ENCODE measurements at places on chromosomes 6 and 20.

- no peak for DNase-seq
These were observed 4.4 kb downstream of the ANKRD60 start for GRCh38 chr20:58224097-58224496.

DNA sequence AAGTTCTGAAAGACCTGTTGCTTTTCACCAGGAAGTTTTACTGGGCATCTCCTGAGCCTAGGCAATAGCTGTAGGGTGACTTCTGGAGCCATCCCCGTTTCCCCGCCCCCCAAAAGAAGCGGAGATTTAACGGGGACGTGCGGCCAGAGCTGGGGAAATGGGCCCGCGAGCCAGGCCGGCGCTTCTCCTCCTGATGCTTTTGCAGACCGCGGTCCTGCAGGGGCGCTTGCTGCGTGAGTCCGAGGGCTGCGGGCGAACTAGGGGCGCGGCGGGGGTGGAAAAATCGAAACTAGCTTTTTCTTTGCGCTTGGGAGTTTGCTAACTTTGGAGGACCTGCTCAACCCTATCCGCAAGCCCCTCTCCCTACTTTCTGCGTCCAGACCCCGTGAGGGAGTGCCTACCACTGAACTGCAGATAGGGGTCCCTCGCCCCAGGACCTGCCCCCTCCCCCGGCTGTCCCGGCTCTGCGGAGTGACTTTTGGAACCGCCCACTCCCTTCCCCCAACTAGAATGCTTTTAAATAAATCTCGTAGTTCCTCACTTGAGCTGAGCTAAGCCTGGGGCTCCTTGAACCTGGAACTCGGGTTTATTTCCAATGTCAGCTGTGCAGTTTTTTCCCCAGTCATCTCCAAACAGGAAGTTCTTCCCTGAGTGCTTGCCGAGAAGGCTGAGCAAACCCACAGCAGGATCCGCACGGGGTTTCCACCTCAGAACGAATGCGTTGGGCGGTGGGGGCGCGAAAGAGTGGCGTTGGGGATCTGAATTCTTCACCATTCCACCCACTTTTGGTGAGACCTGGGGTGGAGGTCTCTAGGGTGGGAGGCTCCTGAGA lies at the start of gene HFE:
Gene HFE, plus strand, starts transcription at position 146 of the 832 bp plus-strand sequence. Its CDS starts 12 bp downstream, at position 158.
- peak; percentile 45 for DNase-seq

- no peak for DNase-seq
These were observed 15.1 kb downstream of the RTN4IP1 start for GRCh38 chr6:106614166-106614565.

- DNase-seq, result no peak
These were observed 152.1 kb upstream of the STMND1 start for GRCh38 chr6:16949716-16950115.

GRCh38 chr6:26597821-26598220 lies 1.1 kb downstream of the ABT1 start:
- no peak for DNase-seq

GRCh38 chr6:30981942-30982772 lies 1.4 kb upstream of the MUC21 start:
- no peak for DNase-seq

GRCh38 chr6:50868466-50868865 lies 49.8 kb downstream of the TFAP2B start:
- no peak for DNase-seq

- DNase-seq, result no peak
These were observed 560.1 kb downstream of the UTRN start for GRCh38 chr6:144845186-144845585.

DNA sequence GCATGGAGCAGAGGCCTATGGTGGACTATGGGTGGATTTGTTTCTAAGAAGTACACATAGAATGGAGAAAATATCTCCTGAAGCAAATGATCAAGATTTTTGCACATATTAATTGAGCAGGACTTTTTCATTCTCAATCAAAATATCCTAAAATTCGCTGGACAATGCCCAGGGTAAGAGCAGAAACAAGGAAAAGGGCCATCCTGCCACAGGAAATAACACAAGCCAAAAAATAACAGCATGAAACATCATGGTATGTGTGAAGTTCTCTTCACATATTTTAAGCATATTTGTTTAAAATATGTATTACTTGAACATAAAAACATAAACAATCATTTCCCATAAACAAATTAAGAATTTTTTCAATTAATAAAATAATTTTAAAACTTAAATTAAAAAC lies 868.9 kb downstream of the EPHA7 start:
- no peak for DNase-seq

DNA sequence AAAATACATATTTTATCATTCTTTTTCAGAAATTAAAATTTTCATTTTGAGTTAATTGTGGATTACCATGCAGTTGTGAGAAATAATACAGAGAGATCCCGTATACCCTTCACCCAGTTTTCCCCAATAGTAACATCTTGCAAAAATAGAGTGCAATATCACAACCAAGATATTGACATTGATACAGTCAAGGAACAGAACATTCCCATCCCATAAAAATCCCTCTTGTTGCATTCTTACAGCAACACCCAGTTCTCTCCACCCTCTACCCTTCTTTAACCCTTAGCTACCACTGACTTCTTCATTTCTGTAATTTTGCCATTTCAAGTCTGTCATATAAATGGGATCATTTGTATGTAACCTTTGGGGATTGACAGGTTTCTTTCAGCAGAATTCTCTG lies 6.9 kb upstream of the AKAP12 start:
- no peak for DNase-seq

GRCh38 chr6:168410035-168410434 lies 30.9 kb upstream of the SMOC2 start:
- no peak for DNase-seq

DNA sequence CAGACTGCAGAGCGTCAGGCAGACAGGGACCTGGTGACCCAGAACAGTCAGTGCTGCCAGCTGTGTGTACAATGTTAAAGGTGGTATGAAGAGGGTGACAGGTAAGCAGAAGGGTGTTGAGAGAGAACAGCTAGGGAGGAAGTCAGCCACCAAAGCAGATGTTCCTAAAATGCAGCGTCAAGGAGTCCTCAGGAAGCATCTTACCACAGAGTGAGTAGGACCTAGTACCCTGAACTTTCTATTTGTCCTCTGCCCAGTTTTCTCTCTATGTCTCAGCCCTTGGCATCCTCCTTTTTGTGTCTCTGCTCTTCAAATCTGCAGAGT lies 14.2 kb downstream of the STMND1 start:
- no peak for DNase-seq

DNA sequence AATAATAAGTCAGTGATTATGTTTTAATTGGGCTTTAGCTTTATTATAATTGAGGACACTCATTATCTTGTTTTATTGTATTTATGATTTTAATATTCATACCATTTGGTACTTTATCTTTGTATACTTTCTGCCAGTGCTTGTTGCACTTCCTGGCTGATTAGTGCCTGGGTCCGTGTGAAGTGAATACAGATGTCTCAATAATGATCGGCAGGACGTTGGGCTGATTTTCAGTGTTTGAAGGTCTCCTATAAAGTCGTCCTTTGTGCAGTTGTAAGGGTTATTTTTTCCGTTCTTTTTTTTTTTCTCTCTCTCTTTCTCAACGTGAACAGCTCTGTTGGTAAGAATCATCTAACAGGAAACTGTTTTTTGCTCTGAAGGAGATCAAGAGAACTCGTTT lies 450.0 kb upstream of the POU3F2 start:
- no peak for DNase-seq

DNA sequence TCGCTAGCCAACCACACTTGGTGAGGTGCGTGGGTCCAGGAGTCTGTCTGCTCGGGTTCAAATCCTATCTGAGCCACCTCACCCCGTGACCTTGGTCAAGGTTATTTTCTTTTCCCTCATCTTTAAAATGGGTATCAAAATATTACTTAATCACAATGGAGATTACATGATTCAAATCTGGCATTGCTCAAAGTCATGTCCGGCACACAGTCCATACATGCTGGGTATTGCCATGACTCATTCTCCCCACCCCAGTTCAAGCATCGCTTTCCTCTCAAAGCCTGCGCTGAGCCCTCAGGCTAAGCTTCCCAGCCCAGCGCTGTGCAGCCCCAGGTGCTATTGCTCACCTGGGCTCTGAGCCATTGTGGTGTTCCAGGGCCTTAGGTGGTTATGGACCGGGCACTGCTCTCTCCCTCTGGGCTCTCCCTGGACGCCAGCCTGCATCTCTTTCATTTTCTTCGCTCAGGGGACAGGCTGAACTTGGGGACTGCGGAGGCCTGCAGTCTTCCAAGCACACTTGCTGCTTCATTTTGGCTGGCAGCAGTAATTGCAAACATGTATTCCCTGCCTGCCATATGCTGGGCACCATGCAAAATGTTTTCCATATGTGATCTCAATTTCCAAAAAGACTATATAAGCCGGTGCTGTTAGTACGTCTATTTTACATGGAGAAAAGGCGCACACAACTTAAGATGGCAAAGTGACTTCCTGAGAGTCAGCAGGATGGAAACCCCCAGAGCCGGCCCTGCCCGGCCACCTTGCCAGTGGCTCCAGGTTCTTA lies 27.3 kb downstream of the WRNIP1 start:
- DNase-seq, result no peak

- DNase-seq, result no peak
These were observed 295.7 kb downstream of the CDC5L start for GRCh38 chr6:44682987-44683779.

DNA sequence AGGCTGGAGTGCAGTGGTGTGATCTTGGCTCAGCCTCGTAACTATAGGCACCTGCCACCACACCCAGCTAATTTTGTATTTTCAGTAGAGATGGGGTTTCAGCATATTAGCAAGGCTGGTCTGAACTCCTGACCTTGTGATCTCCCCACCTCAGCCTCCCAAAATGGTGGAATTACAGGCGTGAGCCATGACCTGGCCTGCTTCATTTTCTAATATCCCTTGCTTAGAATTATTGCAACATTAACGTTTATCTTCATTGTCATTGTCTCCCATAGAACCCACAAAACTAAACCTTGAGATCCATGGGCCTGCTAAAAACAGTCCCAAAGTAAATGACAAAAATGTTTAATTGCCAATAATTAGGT lies 6.1 kb downstream of the EEF1A1 start:
- DNase-seq, result no peak

DNA sequence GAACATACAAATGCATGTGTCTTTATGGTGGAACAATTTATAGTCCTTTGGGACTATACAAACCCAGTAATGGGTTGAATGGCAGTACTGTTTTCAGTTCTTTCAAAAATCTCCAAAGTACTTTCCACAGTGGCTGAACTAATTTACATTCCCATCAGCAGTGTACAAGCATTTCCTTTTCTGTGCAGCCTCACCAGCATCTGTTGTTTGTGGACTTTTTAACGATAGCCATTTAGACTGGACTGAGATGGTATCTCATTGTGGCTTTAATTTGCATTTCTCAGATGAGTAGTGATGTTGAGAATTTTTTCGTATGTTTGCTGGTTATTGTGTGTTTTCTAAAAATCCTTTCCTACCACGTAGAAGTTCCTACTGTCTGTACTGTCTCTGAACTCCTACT lies 327.2 kb upstream of the ZFP64 start:
- DNase-seq, result no peak

- peak; percentile 77 for DNase-seq
These were observed 174.4 kb upstream of the RIN2 start for GRCh38 chr20:19583532-19584175.

GRCh38 chr6:117930645-117931044 lies 23.6 kb downstream of the SLC35F1 start:
- DNase-seq, result no peak

DNA sequence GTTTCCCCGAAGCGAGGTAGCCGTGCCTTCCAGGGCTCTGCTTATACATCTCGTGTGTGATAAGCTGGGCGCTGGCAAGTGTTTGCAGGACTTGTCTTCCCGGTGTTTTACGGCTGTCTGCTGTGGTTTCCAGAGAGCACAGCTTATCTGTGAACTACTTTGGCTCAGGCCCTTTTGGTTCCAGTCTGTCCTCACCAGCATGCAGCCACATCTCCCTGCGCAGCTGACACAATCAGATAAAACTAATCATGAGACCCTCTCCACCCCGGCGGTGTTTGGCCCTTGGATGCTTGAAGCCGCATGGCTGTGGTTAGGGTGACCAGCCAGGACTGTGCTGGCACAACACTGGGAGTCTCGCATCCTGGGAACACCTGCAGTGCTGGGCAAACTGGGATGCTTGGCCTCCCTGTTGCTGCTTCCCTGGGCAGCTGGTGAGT lies 241.8 kb upstream of the FOXQ1 start:
- no peak for DNase-seq

GRCh38 chr6:80466981-80467380 lies 360.5 kb downstream of the BCKDHB start:
- DNase-seq, result no peak
